A549 treated with CORT108297 at 1 μM for 4 hours (cell line): ENCODE measurements at places on chromosomes 3 and 15. TPM values are rescaled to one million over a fixed set of nuclear protein-coding genes. Genes with fewer than 3 reads are reported as not detected.

The ARHGAP31 gene
- 0.93 to 1.9 TPM (median 1.3 TPM) in 5 replicates for total RNA-seq

The CCDC13 gene
- total RNA-seq = 0.25 to 0.51 TPM (median 0.49 TPM) in 5 replicates

The SV2B gene
- total RNA-seq = 0.02 to 0.05 TPM (median 0.03 TPM) in 5 replicates

The LEKR1 gene
- total RNA-seq = 0.54 to 1.1 TPM (median 0.68 TPM) in 5 replicates
